ENCODE measurements at places on chromosomes 16 and 17.

GRCh38 chr17:20993863-20994778 lies 48.7 kb downstream of the USP22 start:
- no peak overlapping the region for H3K4me3 ChIP-seq
- DNase-seq, result no peak
- no peak overlapping the region for H3K27ac ChIP-seq
- H3K36me3 ChIP-seq, result peaks cover under 1% of the 10 kb centered on the region
- peaks cover 12% of the 10 kb centered on the region for H3K4me1 ChIP-seq

- DNase-seq, result no peak
- no peak overlapping the region for H3K27ac ChIP-seq
- H3K4me1 ChIP-seq, result no peaks in the 10 kb centered on the region
- H3K4me3 ChIP-seq, result no peak overlapping the region
- no peaks in the 10 kb centered on the region for H3K36me3 ChIP-seq
Measured at GRCh38 chr16:8376430-8376829, 213.9 kb downstream of the TMEM114 start.

DNA sequence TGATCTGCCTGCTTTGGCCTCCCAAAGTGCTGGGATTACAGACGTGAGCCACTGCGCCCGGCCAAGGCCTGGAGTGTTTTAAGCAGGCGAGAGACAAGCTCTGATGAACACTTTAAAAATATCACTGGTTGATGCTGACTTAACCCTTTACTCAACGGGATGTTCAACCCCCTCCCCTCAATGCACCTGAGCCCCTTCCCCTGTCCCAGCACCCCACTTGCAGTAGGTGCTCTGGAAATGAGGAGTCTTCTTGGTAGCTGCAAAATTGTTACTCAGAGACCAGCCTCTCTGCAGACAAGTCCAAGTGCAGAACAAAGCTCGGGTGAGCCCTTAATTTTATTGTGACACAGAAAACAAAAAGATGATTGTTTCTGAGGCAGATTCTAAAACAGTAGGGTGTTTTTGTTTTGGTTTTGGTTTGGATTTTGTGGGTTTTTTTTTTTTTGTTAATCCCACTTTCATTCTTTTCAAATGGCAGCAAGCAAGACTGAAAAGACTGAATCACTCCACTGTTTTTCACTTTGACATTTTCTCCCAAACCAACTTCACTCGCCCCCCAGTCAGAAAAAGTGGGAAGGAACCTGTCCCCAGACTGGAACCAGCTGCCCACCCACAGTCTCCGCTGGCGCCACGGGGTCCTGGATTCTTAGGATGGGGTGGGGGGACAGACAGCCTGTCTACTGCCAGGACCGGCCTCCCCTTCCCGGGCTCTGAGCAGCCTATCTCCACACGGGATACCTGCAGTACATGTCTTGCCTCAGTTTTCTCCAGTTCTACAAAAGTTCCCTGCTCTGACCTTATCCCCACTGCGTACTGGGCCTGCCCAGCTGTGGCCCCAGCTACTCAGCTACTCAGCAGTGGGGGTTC lies 5.2 kb upstream of the PLLP start:
- no peak overlapping the region for H3K27ac ChIP-seq
- no peaks in the 10 kb centered on the region for H3K36me3 ChIP-seq
- no peak overlapping the region for H3K4me3 ChIP-seq
- H3K27me3 ChIP-seq, result no peaks in the 10 kb centered on the region
- no peak for DNase-seq
- H3K4me1 ChIP-seq, result peaks cover 7% of the 10 kb centered on the region

GRCh38 chr16:87830673-87831420 lies 38.5 kb downstream of the SLC7A5 start:
- peaks cover 24% of the 10 kb centered on the region for H3K36me3 ChIP-seq
- no peak overlapping the region for H3K4me3 ChIP-seq
- H3K27me3 ChIP-seq, result no peaks in the 10 kb centered on the region
- DNase-seq, result no peak

DNA sequence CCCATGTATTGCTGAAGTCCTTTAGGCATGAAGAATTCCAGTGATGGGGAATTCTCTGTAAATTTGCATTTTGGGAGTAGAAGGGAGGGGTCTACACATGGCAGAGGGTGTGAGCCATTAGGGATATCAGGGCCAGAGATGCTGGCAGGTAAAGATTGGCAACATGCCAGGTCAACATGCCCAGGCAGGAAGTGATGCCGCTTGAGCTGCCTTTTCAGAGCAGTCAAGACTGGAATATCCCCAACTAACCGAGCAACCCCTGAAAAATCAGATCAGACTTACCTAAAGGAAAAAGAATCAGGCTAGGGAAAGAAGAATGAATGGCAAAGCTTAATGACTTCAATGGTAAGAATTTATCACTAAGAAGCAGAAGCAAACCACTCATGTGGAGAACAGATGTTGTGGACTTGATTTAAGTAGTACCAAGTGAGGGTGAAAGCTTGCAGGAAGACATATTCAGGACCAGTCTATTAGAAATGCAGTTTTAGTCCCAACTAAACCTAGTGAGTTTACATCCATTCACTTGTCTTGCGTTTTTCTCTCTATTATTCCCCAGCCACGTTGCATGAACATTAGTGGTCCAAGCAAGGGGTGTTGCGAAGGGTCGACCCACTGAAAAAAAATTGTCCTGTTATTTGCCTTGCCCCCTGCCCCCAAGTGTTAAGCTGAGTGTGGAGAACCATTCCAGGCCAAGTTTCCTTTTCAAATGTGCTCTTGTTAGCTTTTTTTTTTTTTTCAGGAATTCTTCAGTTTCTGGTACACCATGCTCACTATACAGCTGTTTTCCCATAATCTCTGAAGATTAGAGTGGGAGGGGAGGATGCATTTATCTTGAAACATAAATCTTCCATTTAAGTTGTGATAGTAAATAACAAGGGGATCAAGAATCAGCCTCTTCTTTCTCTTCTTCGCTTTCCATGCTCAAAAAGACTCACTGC lies 105.2 kb downstream of the ABCA8 start:
- no peak overlapping the region for H3K27ac ChIP-seq
- no peaks in the 10 kb centered on the region for H3K36me3 ChIP-seq
- DNase-seq, result no peak

DNA sequence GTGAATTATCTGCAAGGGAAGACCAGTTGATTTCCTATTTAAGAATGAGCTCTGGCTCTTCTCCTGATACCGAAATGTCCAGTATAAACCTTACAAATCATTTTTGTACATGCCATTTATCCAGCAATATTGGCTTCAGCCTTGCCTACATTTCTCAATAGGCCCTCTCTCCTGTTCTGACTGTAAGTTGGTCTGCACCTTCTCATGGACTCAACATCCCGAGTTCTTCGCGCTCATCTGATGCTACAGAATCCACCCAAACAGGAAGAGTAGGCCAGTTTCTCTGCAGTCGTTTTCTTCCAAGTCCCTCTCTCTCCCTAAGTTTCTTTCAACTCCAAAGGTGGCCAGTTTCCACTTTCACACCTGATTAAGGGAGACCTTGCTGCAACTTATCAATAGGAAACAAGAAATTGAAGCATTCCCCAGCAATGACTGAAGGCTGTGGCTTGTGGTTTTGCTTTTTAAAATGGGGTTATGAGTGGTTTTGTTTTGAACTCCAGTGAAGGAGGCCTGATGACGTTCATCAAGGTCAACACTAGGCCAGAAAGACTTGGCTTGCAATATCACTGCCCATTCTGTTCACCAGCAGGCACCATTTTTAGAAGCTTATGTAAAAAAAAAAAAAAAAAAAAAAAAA lies 383.0 kb downstream of the MAF start:
- no peaks in the 10 kb centered on the region for H3K27me3 ChIP-seq
- peaks cover 15% of the 10 kb centered on the region for H3K4me1 ChIP-seq
- DNase-seq, result no peak
- no peak overlapping the region for H3K4me3 ChIP-seq
- no peak overlapping the region for H3K27ac ChIP-seq

DNA sequence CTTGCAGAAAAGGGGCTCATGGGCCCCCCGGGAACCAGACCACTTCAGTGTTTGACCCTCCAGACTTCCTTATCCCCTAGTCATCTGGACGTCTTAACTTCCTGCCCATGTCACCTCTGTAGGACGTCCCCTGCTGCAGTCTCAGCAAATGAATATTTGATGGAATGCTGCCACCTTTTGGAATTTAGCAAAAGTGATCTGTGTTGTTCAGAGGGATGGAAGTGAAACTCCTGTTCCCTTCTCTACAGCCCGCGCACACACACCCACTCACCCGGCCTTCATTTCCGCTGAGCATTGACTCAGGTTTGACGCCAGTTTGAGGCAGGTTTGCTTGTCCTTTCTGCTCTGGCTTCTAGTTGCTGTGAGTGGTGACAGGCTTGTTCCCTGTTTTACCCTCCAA lies 507.2 kb upstream of the EEF2KMT start:
- H3K4me3 ChIP-seq, result no peak overlapping the region
- H3K4me1 ChIP-seq, result no peaks in the 10 kb centered on the region
- no peak overlapping the region for H3K27ac ChIP-seq
- no peaks in the 10 kb centered on the region for H3K27me3 ChIP-seq
- DNase-seq, result no peak

DNA sequence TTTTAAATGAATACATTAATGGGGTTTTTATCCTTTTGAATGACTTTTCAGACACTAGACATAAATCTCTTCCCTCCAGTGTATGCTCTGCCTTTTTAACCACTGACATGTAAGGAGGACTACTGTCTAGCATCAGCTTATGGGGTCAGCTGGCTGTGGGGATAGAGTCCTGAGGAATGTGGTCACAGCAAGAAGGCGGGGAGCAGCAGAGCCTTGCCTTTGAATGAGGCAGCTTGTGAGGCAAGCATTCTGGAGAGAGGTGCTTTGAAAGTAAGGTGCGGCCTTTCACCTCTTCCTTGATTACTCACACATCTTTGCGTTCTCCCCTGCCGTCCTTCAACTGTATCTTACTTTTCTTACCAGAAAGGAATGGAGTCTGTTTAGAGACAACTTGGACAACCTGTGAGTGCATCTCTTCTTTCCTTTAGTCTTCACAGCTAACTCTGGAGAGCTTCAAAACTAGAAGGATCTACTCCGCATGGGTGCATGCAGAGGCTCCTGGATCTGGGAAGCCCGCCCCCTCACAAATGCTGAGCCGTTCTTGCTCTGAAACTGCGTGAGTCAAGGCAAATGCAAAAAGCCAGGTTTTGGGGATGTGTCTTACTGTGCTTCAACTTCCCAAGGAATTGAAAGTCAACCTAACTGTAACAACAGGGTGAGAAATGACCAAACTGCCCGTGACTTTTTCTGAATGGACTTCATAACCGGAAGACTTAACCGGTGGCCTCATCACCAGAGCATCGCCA lies 49.9 kb downstream of the ADCY7 start:
- no peak overlapping the region for H3K4me3 ChIP-seq
- H3K4me1 ChIP-seq, result peaks cover 35% of the 10 kb centered on the region
- peaks cover 97% of the 10 kb centered on the region for H3K36me3 ChIP-seq
- no peaks in the 10 kb centered on the region for H3K27me3 ChIP-seq

DNA sequence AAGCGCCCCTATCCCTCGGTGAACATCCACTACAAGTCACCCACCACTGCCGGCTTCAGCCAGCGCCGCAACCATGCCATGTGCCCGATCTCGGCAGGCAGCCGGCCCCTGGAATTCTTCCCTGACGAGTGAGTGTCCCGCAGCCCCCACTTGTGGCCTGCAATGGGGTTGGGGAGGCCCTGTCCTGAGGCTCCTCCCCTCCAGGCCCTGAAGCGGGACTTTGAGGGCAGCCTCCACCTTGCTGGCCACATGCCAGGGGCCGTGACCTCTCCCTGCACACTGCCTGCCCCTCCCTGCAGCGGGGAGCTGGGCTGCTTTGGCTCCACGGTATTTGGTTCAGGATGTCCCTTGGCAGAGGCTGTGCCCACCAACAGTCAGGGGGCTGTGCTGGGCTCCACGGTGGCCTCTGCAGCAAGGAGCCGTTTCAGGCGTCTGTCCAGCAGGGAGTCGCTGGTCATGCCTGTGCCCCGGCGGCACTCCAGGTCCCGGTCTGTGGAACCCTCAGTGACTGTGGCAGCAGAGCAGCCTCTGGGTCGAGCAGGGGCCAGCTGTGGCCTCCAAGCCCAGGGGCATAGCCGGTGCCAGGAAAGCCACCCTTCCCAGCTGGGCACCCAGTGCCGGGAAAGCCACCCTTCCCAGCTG lies 8.3 kb downstream of the NME3 start:
- peaks cover under 1% of the 10 kb centered on the region for H3K4me1 ChIP-seq
- DNase-seq, result no peak
- H3K36me3 ChIP-seq, result peaks cover 70% of the 10 kb centered on the region
- no peak overlapping the region for H3K27ac ChIP-seq

Measured in CD4-positive, alpha-beta T cell (primary cell).